ENCODE measurements at places on chromosomes 7 and 10.

- no peak for DNase-seq
Observed at GRCh38 chr10:16483241-16483917, 38.3 kb downstream of the C1QL3 start.

DNA sequence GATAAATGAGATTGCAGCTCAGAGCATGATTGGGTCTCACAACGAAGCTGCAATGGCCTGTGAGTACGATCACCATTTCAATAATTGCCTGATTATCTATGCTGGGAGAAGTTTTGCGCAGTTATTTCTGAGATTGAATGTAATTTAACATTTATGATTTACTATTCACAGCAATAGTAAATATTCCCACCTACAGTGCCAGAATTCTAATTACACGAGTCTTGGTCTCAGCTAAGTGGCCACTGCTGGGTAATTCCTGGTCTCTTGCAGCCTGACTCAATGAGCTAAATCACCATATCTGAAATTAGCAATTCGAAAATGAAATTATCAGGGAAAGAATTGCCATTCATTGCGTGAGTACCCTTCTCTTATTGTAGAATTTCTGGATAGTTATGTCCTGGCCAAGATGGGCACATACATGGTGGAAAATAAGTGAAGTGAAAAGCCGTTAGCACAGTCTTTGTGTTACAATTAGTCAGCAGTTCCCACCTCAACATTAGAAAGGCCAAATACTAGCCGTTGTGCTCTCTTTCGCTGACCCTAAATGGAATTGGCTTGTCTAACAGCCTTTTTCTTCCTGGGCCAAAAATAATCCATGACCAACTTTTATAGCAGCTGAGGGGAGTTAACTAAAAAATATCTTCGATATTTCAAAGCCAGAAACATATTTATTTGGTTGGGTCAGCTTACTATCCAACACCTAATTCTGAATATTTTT, 681.0 kb upstream of the C7orf33 start:
- no peak for DNase-seq

DNA sequence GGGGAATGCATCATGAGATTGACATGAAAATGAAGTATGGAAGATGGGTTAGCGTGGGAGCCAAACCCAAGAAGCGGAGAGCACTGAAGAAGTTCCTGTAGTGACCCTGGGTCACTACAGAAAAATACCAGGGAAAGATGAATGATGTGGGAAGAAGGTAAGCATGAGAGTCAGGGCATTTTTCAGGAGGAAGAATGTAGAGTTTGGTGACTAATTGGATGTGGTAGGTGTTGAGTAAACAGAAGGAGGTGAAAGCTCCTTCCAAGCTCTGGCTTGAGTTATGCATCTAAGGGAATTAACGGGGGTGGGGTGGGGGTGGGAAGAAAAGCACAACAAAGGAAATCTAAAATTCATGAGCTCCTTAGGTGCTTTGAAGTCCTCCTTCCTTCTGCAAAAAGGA, 238.1 kb upstream of the AOAH start:
- no peak for DNase-seq

DNA sequence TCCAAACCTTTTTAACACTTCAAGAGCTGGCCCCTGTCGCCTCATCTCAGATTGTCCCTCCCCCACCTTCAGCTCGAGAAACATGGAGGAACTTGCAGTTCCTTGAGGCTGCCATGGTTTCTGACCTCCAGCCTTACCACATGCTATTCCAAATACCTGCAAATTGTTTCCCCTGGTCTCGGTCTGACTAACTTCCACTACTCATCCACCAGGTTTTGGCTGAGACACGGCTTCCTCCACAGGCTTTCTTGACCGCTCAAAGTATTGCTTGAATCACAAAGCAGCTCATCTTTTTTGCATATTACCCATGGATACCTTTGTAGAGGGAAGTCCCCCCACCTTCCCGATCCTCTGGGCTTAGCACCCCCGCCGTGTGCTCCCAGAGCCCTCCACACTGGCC, 5.2 kb upstream of the SAMD8 start:
- no peak for DNase-seq

DNA sequence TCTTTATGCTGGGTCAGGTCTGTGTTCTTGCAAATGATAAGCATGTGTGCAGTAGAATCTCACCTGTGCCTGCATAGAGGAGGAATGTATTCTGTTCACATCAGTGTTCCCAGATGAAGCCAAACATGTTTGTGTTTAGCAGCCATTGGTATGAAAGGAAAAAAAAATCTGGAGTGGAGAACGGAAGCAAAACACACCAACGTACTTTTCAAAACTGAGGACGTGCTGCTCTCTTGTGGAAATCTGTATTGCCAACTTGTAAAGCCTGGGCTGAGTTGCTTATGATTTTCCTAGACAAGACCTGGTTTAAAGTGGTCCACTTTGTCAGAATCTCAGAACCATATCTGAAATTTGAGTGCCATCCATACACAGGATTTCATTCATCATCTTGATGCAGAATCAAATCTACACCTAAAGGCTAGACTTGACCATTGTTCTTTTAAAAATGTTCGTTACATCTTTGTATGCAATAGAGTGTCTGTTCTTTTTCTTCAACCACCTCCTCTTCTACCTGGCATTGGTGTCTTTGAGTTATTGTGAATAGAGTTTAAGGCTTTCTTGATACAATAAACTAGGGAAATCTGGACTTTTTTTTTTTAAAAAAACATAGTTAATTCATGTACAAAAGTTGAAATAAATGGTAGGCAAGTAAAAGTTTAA, 367.7 kb downstream of the PHF14 start:
- DNase-seq, result no peak

DNA sequence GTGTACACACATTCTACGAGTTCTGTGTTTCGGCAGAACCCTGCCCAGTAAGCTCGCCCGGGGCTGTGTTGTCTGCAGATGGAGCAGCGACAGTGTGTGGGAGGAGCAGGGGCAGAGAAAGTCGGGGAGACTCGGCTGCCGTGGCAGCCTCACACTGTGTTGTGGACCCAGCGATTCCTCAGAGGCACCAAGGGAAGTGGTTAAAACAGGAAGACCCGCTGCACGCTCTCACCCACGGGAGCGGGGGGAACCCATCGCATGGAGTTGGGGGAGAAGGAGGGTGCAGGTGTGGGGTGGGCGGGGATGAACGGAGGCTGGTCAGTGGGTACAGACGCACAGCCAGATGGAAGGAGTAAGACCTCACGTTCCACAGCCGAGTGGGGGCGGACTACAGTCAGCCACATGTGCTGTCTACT, 250.2 kb downstream of the ELFN1 start:
- peak; percentile 81 for DNase-seq

- no peak for DNase-seq
Observed at GRCh38 chr10:112215342-112215774, 31.8 kb upstream of the GPAM start.

DNA sequence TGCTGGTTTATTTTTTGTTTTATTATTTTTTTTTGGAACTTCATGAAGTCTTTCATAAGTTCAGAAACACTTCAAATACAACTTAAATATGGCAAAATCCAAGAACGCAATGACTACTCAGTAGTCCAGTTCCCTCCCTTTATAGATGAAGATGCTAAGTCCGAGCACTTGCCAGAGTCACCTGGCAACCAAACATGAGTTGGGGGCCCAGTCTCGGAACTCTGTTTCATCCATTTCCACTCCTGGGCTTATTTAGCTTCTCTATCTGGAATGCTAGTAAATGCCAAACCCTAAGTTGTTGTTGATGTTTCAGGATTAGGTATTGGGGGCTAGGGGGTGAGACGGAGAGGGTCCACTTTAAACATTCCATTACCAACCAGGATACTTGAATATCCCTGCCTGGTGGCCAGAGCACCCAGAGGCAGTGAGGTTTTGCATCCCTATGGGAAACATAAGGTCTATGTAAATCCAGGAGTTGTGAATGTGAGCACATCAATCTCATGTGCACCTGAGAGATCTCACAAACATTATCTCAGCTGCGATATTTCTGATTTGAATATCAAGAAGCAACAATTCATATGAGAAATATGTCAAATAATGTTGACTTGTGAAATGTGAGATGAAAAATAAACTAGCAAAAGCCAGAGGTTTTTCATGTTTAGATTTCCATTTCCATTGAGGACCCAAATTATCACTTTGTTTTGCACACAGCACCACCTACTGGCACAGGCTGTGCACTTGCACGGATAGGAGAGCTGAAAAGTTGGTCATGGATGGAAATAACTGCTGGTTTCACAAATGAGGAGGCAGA, 129.3 kb downstream of the PKD1L1 start:
- DNase-seq, result peak; percentile 54

GRCh38 chr7:105088456-105088855, 74.5 kb downstream of the KMT2E start:
- no peak for DNase-seq

- DNase-seq, result no peak
Observed at GRCh38 chr10:75654171-75654771, 222.8 kb downstream of the LRMDA start.

DNA sequence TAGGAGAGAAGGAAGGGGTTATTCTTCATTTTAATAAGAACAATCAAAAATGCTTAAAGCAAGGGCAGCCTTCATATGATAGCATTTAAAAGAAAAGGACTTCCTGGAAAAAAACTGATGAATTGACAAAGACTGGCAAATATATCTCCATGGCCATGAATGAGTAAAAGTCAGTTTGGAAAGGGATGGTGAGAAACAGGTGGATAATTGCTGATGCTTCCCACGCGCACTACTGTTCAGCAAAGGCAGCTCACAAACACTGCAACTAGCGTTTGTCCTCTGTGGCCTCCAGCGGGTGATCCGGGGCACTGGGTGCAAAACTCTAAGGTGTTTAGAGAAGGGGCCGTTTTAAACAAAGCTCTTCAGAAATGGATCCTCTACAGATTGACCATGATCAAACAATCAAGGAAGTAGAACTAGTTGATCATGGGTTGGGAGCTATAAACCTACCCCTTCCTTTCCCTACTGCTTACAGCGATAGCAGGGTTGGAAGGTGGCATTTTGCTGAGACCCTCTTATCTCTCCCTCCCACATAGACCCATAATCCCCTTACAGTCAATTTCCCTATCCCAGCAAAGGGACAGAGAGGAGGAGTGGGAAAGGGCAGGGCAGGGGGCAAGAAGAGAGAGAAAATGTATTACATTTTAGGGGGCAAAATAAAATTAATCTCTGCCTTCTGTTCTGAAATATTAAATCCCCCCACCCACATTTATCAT, 53.8 kb downstream of the SMURF1 start:
- no peak for DNase-seq

DNA sequence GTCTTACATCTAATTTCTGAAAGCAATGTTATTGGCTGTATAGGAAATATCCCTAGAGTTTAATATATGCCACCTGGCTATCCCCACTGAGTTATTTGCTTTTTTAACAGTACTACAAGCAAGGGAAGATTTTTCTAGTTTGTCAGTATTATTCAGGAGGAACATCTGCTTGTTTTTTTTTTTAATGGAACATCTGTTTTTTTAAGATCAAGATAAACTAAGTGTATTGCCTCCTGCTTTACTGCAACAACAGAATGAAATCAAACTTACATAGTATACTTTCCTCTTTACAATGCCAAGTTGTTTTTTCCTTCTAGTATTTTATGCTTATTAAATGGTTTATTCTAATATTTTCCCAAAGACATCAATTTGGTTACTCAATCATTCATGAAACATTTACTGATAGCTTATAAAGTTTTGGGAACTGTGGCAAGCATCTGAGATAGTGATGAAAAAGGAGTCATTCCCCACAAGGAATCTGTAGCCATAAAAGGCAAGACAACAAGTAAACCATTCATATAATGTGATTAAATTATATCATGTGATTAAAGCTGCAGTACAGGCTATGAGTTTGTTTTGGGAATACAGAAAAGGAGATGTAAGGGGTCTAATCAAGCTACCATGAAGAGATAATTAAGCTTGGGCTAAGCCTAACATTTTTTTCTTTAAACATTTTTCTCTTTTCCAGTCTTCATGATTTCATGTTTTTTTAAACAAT, 17.4 kb downstream of the MTPN start:
- DNase-seq, result no peak

DNA sequence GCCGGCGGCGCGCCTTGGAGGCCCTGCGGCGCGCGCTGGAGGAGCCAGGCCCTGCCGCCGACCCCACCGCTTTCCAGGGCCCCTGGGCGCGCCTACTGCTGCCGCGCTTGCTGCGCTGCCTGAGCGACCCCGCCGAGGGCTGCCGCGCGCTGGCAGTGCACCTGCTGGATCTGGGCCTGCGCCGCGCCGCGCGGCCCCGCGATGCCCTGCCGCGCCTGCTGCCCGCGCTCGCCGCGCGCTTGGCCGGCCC, 280 bp downstream of the DNAAF5 start:
- no peak for DNase-seq

GRCh38 chr10:47116445-47116844, 183.6 kb upstream of the GDF10 start:
- DNase-seq, result no peak

DNA sequence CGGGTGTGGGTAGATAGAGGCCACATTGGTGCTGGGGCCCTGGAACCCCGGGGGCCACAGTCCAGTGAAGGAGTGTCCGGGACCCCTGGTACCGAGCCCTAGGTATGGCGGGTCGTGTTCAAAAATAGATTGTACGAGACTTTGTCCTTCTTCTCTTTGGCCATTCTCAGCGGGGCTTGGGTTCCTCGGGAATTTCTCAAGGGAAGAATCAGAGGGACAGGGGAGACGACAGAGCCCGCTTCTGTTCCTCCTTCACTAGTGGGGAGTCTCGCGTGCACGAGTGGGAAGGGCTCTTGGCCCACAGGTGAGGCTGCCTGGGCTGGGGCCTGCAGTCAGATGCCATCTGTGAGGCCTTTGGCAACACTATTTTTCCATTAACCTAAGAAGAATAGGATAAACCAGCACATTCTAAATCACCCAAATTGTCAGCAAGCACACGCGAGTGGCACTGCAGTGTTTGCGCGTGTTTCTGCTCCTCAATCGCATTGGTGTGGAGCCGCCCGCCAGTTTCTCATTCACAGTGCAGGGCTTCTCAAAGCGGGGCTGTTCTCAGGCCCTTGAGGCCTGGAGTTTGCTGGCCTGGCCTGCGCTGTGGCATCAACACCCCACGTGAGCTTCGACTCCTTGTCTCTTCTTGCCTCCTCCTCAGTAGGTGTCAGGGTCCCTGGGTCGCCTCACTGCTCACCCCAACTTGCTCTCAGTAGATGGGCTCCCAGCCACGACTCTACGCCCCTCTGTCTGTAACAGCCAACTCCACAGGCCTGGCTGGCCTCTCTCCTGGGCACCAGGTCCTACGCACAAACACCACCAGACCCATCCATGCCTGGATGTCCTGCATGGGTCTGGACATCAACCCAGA, 187.6 kb upstream of the SHH start:
- DNase-seq, result no peak

- no peak for DNase-seq
Observed at GRCh38 chr7:100676501-100677306, 3.2 kb downstream of the GNB2 start.

- no peak for DNase-seq
Observed at GRCh38 chr10:97895915-97896314, 46.3 kb downstream of the GOLGA7B start.

GRCh38 chr7:137390076-137390475, 46.5 kb upstream of the PTN start:
- no peak for DNase-seq

- no peak for DNase-seq
Observed at GRCh38 chr7:131040467-131040932, 287.2 kb upstream of the MKLN1 start.

Measured in stimulated activated naive B cell treated with anti-CD40 and anti-IgM and Interleukin-4, amounts not matched to agents 10 μg/mL and 1 μg/mL and 100 μg/mL, for 72 hours (primary cell).